Tongue (tissue), 3 donors: ENCODE measurements at places on chromosomes 16 and 17. TPM values are rescaled to one million over a fixed set of nuclear protein-coding genes. Genes with fewer than 3 reads are reported as not detected.

Gene CRYM
- 4.2 TPM for total RNA-seq

Gene DPEP3
- total RNA-seq = not detected

Gene CLCN7
- total RNA-seq = 29.5 TPM

Gene TEX14
- total RNA-seq = under 0.01 TPM

Gene CCL3
- total RNA-seq = 2.8 TPM

Gene PRSS27
- 3.5 TPM for total RNA-seq

Gene GPR179
- 0.21 TPM for total RNA-seq

Gene SMTNL2
- total RNA-seq = 174 TPM

Gene RND2
- 0.92 TPM for total RNA-seq

Gene RHBDL1
- 1.2 TPM for total RNA-seq

Gene LGALS9C
- 5.6 TPM for total RNA-seq

Gene FBXO47
- total RNA-seq = not detected

Gene ABCA10
- total RNA-seq = 33.5 TPM

Gene ZSCAN10
- total RNA-seq = not detected

Gene PRSS33
- 2.9 TPM for total RNA-seq

Gene HSF4
- 3.8 TPM for total RNA-seq

Gene BCL6B
- 14.9 TPM for total RNA-seq

Gene HCRT
- total RNA-seq = not detected

Gene SALL1
- 0.21 TPM for total RNA-seq

Gene ALKBH5
- 124 TPM for total RNA-seq

Gene SP6
- 0.82 TPM for total RNA-seq

Gene PPP1R27
- total RNA-seq = 11.9 TPM

Gene SMPD3
- total RNA-seq = 2.5 TPM

Gene GLTPD2
- total RNA-seq = not detected

Gene HLF
- total RNA-seq = 14.3 TPM

Gene EME2
- 10.6 TPM for total RNA-seq

Gene ELMO3
- 4.0 TPM for total RNA-seq

Gene ZNF689
- total RNA-seq = 4.3 TPM

Gene KCTD19
- 0.10 TPM for total RNA-seq

Gene LDHD
- total RNA-seq = 16.8 TPM

Gene CMTM1
- 6.4 TPM for total RNA-seq

Gene NDRG4
- total RNA-seq = 14.2 TPM

Gene TPSB2
- total RNA-seq = 5.8 TPM

Gene DDX5
- 400 TPM for total RNA-seq

Gene KRTAP2-3
- not detected for total RNA-seq

Gene CDH8
- total RNA-seq = 9.4 TPM

Gene SECTM1
- total RNA-seq = 12.6 TPM

Gene KRTAP1-5
- not detected for total RNA-seq
